COR-L47 (cell line): ENCODE measurements at places on chromosomes 5 and 9.

DNA sequence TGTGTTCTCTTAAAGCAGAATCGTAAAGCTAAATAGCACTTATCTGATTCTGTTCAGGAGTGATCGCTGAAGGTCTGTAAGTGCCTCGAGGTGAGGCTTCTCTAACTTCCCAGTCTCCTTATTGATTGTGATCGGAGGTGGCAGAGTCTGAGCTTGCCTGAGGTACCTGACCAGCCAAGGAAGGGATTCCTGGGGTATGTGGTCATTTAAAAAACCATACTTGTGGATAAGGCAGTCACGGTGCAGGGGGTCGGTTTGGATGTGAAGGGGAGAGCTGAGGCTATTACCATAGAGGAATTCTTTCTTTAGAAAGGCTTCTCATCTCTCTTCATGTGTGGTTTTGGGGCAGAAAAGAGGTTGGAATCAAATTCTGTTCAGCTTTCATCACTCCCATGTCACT lies 193.7 kb downstream of the TLE4 start:
- DNase-seq = no peak

DNA sequence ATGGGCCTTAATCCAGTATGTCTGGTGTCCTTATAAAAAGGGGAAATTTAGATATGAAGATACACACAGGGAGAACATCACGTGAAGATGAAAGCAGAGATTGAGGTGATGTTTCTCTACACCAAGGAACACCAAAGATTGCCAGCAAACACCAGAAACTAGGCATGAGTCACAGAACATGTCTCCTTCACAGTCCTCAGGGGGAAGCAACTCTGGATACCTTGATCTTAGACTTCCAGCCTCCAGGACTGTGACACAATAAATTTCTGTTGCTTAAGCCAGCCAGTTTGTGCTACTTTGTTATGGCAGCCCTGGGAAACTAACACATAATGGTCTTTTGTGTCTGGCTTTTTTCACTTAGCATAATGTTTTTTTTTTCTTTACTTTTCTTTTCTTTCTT lies 41.2 kb upstream of the STRBP start:
- no peak for DNase-seq

GRCh38 chr9:33049680-33050361 lies 24.7 kb downstream of the DNAJA1 start:
- DNase-seq = no peak

DNA sequence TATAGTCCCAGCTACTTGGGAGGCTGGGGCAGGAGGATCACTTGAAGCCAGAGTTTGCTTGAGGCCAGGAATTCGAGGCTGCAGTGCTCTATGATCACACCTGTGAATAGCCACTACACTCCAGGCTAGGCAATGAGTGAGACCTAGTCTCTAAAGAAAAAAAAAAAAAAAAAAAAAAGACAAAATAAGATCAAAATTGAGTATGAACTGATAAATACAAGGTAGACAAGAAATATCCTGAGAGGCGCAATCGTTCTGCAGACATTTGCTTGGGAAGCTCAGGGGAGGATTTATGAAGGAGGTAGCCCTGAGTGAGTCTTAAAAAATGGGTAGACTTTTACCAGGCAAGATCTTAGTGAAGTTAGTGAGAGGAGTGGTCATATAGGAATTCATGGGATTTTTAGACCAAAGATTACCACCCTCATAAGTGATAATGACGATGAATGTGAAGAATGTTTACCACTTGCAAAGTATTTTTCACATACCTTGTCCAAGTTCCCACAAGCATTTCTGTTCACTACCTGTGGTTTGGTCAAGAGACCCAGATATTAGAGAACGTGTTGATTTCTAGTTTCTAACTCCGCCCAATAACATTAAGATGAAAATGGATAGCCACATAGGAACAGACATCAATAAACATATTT lies 4.4 kb downstream of the PDCD1LG2 start:
- no peak for DNase-seq

DNA sequence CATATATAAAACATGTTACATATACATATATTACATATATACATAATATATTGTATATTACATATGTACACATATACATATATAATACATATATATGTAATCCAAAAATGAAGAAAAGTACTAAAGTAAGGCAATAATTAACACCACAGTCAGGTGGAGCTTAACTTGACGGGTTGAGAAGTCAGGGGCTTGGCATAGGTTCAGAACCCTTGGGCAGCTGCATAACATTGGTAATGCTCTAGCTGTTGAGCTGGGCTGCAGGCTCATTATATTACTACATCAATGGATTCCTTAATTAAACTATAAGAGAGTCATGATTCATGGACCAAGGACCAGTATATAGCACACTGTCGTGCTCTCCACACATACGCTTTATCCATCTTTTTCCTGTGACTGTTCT lies 435.2 kb upstream of the ADAMTS16 start:
- DNase-seq = no peak

- DNase-seq = no peak
These were observed 45.5 kb downstream of the RASA1 start for GRCh38 chr5:87313216-87313615.

GRCh38 chr9:97857606-97858392 lies 4.8 kb downstream of the FOXE1 start:
- DNase-seq = no peak

GRCh38 chr5:180115326-180116076 lies 43.9 kb upstream of the RNF130 start:
- DNase-seq = no peak

- no peak for DNase-seq
These were observed 69.3 kb downstream of the HSD17B3 start for GRCh38 chr9:96232539-96233241.

DNA sequence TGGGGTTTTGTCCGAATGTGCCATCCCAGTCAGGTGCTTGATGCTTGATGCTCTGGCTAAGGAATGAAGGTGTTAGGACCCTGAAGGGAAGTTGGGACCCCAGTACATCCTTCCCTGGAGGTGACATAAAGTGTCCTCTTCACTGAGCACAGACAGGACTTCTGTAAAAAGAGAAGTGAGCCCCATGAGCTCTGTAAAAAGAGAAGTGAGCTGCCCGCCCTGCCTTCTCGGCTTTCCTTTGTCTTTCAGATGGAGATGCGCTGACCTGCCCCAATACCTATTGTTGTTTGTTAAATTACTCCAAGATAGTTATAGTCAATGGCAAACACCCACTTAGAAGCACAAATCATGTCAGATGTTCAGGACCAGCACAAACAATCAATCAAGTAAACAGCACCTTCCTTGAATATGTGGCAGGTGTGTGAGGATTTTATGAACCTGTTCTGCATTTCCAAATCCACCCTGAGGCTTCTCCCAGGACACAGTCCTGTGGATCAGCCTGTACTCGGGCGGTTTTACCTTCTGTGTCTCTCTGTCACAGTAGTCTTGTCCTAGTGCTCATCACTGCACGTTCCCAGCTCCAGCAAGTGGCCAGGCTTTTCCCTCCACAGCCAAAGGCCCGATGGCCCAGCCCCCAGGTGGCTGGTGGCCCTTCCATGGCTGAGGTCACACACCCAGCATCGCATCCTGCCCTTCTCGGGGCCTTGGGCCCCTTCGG lies 191.4 kb downstream of the MTRR start:
- no peak for DNase-seq

GRCh38 chr9:14271093-14271673 lies 42.8 kb downstream of the NFIB start:
- DNase-seq = peak; percentile 95
